ENCODE measurements at places on chromosomes 7 and 10.

- no peak for DNase-seq
Measured at GRCh38 chr10:132708441-132708840, 77.5 kb downstream of the NKX6-2 start.

GRCh38 chr10:75033399-75034130 lies 77.9 kb upstream of the SAMD8 start:
- no peak for DNase-seq

DNA sequence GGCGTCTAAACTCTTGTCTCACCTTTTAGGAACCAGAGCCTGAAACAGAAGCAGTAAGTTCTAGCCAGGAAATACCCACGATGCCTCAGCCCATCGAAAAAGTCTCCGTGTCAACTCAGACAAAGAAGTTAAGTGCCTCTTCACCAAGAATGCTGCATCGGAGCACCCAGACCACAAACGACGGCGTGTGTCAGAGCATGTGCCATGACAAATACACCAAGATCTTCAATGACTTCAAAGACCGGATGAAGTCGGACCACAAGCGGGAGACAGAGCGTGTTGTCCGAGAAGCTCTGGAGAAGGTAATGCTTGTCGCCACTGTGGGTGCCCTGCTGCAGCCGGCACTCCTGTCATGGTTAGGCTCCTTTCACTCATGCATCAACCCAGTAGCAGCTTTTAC lies 113.1 kb downstream of the ZMYND11 start:
- no peak for DNase-seq

- DNase-seq: no peak
Measured at GRCh38 chr7:155517452-155517851, 28.9 kb downstream of the CNPY1 start.

GRCh38 chr7:155808549-155809331 lies 3.5 kb downstream of the SHH start:
- DNase-seq: no peak

GRCh38 chr10:63253040-63253439 lies 119.9 kb downstream of the NRBF2 start:
- DNase-seq: no peak

DNA sequence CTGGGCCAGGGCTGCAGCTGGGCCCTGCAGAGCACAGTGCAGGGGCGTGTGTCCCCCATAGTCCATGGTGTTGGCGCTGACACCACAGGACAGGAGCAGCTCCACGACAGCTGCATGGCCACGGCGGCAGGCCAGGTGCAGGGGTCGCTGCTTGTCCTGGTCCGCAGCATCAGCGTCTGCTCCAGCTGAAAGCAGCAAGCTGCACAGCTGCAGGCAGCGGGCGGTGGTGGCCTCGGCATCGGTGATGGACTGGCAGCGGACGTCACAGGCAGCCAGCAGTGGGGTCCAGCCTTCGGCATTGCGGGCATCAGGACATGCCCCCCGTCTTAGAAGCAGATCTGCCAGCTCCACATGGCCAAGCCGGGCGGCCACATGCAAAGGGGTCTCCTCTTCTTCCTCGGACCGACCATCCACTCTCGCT lies 6.0 kb downstream of the ASB10 start:
- DNase-seq: no peak

GRCh38 chr10:85643171-85643844 lies 723.3 kb downstream of the GRID1 start:
- no peak for DNase-seq

- no peak for DNase-seq
Measured at GRCh38 chr10:299969-300368, 164.7 kb downstream of the ZMYND11 start.

DNA sequence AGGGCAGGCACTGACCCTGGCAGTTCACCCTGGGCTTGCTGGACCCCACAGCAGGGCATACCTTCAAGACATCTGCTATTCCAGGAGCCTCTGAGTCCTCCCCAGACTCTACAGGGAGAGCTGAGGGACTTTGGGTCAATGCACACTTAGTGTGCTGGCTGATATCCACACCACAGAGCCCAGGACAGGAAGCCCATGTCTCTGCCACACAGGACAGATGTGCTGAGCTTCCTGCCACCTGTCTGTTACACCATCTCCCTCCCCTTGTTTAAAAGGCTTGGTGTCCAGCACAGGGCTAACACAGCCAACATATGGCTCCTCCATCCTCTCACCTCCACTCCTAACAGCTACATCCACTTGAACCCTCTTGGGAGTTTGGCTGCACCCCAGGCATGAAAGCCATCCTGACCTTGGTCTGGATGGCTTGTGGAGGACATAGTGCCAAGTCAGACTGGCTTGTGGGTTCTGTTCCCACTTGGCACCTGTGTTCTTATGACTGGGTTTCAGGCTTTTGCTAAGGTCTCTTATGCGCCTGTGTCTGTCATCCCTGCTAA lies 529.8 kb downstream of the GALNT17 start:
- no peak for DNase-seq

- DNase-seq: no peak
Measured at GRCh38 chr7:18824157-18824556, 293.3 kb downstream of the TWIST1 start.

DNA sequence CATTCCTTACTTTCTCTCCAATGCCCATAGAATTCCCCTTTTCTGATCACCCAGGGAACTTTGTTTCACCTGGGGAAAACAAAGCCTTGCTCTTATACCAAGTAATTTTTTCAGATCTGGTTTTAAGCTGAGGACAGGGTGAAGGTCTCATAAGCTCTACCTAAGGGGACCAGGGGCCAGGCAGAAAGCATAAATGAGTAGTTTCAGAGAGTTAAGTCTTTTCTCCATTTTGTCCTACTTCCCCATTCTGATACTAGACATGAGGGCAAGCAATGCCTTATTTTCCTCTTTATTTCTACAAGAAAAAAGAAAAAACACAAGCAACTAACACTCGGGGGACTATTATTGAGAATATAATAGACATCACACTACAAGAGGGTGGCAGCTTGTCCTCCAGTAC lies 2.9 kb downstream of the AKR1D1 start:
- no peak for DNase-seq

DNA sequence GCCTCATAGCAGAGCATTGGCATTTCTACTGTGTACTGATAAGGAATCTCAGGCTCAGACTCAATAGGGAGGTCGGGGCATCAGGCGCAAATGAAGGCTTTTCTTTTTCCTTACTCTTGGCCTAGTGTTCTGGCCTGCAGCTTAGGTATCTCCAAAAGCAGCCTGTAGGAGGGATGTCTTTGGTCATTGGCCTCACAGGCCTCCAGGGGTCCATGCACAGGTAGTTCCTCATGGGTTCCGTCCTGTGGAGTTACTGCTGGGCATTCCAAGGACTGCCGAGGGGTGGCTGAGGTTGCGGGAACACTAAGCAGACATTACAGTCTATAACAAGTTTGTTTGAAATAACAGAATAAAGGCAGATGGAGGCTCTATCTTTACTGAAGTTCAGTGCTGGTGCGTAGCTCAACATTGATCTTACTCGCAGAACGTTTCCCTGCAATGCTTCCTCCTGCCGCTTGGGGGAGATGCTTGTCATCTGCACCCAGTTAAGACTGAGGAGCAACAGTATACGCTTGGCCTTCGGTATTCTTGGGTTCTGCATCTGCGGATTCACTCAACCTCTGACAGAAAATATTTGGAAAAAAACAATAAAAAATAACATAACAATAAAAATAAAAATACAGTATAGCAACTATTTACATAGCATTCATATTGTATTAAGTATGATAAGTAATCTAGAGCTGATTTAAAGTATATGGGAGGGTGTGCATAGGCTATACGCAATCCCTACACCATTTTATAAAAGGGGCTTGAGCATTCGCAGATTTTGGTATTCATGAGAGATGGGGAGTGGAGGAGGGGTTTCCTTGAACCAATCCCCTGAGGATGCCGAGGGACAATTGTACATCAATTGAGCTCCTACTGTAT lies 58.9 kb downstream of the SH2D4B start:
- no peak for DNase-seq

Data from stimulated activated CD8-positive, alpha-beta memory T cell treated with anti-CD3 and anti-CD28 coated beads, Interleukin-2, amount 100 ng/mL, for 1 hour (primary cell).